D341Med (cell line): ENCODE measurements at places on chromosomes 6 and 20.

GRCh38 chr6:36716476-36717093, 19.0 kb downstream of the RAB44 start:
- no peak for DNase-seq

DNA sequence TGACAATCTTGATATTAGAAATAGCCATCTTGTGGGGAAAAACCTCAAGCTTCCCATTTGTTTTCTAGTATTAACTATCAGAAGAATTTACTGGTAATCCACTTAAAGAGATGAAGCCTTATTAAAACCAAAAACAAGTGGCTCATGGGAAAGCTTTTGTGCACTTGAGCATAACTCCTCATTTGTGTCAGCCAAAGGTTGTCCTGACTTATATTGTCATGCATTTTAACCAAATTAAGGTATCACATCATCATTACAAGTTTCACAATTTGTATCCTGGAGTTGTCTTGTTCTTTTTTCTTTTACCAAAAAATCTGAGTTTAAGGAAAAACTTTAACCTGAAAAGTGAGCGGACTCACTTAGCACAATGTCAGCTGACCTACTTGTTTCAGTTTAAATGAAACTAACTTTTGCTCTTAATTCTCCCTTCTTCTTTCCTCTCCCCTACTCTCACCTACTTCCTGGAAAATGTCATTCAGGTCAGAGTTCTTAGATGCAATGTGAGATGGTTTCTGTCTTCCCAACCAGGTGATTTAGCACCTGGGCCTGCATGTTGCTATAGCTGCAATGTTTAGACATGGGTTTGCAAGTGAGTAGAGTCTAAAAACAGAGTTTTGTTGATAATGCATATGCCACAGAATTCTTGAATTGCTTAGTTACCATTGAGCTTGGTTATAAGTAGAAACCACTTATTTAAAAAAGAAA, 82.8 kb downstream of the TNFAIP3 start:
- DNase-seq, result no peak

DNA sequence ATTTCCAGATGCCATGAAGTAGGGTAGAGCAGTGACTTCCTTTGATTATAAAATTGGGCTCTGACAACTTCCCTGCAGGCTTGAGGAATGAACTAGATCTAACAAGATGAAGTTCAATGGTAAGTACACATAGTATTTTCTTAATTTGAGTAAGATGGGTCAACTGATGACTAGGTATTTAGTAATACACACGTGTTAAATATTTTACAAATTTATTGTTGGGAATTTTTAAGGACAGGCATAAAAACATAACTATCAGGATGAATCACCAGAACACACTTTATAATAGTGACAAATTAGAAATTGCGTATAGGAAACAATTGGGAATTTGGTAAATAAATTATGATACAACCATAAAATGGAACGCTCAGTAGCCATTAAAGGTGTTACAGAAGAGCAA, 762.4 kb upstream of the SLC35B3 start:
- DNase-seq, result no peak

GRCh38 chr6:157432231-157432891, 51.4 kb downstream of the ZDHHC14 start:
- no peak for DNase-seq

DNA sequence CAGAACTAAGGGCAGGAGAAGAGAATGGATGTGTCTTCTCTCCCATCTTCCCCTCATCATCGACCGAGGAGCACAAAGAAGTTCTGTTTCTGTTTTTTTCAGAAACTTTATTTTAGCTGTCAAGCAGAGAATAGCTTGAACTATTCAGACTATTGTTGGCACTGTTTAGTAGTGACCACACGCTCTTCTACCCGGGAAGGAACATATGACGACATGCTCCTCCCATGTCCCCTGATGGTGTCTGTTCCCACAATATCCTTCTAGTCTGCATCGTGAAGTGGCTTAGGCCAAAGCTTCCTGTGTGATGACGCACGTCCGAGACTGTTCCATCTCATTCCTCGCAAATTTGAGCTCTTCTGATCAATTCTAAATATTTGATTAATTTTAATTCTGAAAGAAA, 27.2 kb upstream of the KIF25 start:
- DNase-seq, result no peak

DNA sequence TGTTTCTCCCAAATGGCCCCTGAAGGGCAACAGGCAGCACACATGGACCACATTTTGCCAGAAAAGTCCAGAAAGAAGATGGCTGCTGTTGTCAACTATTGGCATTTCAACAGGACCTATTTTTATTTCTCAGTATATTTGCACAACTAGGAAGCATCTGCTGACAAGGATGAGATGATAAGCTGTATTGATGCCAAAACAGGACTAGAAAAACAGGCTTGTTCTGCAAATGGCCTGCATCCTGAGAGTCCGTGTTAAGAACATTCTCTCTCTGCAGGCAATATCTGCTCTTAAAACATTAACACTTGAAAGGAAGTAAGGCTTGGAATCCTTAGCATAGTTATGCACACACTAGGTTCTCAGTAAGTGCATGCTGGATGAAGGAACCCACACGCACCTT, 283.7 kb downstream of the ESR1 start:
- no peak for DNase-seq

DNA sequence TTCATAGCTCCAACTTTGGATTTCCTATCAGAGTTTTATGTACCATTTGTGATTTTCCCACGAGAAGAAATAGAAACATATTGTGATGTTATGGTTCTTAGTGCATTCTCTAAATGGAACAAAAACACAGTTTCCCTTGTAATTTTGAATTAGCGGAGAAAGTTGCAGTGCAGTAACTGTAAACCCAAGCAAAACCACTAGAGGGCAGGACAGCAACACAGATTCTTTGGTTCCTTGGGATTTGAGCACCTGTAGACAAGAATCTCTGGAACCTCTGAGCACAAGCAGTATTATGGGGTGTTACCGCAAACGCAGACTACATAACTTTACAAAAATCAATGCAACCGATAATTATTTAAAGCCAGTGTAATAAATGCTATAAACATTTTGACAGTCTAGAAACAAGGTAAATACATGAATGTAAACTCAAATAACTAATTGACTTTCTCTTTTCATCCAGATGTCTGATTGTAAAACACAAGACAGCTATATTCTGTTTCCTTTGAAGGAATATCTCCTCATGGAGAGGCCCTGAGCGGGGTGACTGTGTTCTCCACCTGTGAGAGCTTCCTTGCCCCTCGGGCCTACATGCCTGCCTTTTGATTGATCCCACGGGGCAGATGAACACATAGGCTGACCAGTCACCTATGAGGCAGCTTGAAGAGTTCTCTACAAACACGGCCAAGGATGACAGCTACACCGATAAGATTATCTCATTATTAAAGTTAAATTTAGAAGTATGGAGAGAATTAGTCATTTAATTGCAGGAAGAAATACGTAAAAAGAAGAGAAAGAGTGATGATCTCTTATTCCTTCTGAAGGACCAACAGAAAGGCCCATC, 67.5 kb upstream of the COL21A1 start:
- peak; percentile 59 for DNase-seq

DNA sequence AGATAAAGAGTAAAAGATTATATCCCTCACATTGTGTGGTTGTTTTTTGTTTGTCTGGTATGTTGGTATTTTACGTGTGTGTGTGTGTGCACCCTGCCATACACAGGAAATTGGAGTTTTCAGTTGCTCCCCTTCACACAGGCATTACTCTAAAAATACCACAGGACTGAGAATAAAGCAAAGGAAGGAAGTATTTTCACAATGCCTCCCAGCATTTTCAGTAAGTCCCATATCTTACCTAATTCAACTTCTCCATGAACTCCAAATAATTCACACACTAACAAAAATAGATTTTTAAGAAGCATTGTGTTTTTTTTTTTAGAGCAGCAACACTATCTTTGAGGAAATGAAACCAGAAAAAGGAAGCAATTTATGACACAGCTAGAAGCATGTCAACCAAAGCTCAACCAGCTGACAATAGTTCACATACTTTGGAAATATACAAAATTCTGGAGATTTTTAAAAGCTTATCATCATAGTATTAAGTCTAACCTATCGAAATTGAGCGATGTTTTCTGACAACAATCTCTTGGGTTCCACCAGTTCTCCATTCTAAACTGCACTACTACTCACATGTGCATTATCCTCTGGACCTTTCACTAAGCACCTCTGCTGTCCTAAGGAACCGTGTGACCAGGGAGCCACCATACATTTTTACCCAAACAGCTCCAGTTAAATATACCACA, 2.1 kb downstream of the UBE2J1 start:
- DNase-seq, result no peak

DNA sequence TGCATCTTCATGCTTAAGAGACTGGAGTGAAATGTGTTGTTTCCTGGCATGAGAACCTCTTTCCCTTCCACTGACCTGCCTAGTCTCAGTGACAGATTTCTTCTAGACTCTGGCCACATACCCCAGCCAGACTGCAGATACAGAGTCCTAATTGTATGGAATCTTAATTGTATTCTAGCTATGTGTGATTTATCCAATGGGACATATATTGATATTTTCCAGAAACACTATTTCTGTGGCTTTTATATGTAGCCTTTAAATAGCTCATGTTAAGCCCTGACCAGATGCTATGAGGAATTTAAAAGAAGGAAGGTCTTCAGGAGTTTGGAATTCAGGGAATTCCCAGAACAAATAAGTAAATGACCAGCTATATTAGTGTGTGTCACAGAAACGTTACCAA, 99.0 kb downstream of the FIG4 start:
- DNase-seq, result no peak

- DNase-seq, result no peak
Measured at GRCh38 chr6:68679399-68679798, 44.3 kb downstream of the ADGRB3 start.

GRCh38 chr6:56732517-56732916, 89.8 kb upstream of the DST start:
- DNase-seq, result no peak

GRCh38 chr20:33910056-33910455, 83.7 kb upstream of the RALY start:
- no peak for DNase-seq

GRCh38 chr6:31888276-31889258, 8.9 kb downstream of the EHMT2 start:
- DNase-seq, result peak; percentile 80

GRCh38 chr6:166228839-166229528, 61.3 kb upstream of the TBXT start:
- no peak for DNase-seq

- peak; percentile 70 for DNase-seq
Measured at GRCh38 chr6:1609041-1609647, 571 bp upstream of the FOXC1 start.

DNA sequence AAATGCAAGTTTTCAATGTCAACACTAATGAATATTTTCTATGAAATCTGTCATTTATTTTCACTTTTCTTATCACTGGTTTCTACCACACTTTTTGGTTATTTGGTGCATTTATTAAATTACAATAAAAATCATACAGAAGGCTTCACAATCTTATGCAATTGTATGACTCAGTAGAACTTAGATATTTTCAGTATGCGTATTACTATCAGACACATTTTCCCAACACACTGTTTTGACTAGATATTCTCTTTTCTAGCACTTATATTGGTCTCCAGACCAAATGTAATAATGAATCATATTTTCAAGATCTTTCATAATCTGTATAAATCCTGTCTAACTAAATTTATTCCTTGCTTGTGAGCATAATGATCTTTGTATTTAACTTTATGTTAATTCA, 74.1 kb downstream of the FAM83B start:
- no peak for DNase-seq

GRCh38 chr6:13032566-13032965, 295.8 kb downstream of the TBC1D7 start:
- DNase-seq, result no peak

GRCh38 chr6:124054034-124054433, 250.4 kb downstream of the NKAIN2 start:
- DNase-seq, result no peak

- no peak for DNase-seq
Measured at GRCh38 chr20:23298926-23299672, 51.5 kb upstream of the NXT1 start.

- DNase-seq, result no peak
Measured at GRCh38 chr20:48669946-48670605, 157.7 kb downstream of the PREX1 start.

- no peak for DNase-seq
Measured at GRCh38 chr20:15318682-15319081, 981.3 kb upstream of the FLRT3 start.

DNA sequence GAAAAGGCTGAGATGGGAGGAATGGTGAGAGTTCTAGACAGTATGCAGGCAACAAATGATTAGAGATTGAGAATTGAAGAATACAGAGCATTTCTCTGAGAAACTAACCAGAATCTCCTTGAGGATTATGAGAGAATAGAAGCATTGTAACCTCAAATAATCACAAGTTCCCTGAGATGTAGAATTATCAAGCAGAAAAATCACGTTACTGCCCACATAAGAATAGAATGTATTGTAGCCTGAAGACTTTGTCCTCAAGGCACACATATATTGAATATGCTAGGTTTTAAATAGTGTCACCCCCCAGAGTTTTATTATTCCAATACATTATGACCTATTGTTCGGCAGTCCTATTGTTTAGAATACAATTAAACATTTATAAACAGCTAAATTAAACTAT, 57.2 kb downstream of the CNKSR3 start:
- no peak for DNase-seq

DNA sequence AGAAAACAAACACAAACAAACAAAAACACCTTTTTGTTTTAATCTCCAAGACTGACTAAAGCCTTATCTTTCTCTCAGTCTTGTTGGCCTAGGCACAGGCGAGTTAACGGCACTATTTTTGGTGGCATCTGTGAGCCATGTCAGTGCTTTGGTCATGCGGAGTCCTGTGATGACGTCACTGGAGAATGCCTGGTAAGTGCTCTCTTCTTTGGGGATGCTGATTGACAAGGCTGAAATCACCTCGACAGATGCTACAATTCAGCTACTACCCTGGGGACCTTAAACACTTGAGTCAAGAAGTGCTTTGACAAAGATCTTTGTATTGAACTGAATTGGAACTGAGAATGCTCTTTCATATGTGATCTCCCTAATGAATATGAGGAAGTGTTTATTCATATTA, 384.1 kb downstream of the LAMA2 start:
- DNase-seq, result peak; percentile 24

- DNase-seq, result no peak
Measured at GRCh38 chr6:155426408-155426945, 29.2 kb downstream of the NOX3 start.

- no peak for DNase-seq
Measured at GRCh38 chr20:10662661-10663458, 10.9 kb downstream of the JAG1 start.

- DNase-seq, result peak; percentile 40
Measured at GRCh38 chr20:16115911-16116552, 457.2 kb downstream of the KIF16B start.

- DNase-seq, result no peak
Measured at GRCh38 chr6:12058172-12058961, 46.3 kb downstream of the HIVEP1 start.

DNA sequence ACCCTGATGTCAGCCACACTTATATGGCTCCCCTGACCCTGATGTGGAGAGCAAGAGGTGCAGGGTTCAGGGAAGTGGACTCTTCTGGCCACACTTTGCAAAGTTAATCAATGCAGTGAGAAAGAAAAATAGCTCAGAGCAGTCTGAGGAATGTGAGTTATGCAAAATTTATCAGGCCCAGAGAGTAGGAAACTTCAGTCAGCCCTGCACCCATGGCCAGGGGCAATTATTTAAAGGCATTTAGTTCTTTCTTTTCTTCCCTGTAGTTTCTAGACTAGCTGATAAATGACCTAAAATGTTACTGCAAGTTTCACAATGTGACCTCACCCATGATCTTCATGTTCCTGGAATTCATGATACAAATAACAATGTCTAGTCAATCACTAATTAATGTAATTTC, 143.7 kb upstream of the GGTLC1 start:
- DNase-seq, result no peak
